ENCODE measurements at places on chromosomes 2 and 18.

GRCh38 chr2:880201-880970 lies 70.3 kb upstream of the SNTG2 start:
- DNase-seq: no peak

- no peak for DNase-seq
Measured at GRCh38 chr18:41993151-41993550, 38.1 kb downstream of the PIK3C3 start.

DNA sequence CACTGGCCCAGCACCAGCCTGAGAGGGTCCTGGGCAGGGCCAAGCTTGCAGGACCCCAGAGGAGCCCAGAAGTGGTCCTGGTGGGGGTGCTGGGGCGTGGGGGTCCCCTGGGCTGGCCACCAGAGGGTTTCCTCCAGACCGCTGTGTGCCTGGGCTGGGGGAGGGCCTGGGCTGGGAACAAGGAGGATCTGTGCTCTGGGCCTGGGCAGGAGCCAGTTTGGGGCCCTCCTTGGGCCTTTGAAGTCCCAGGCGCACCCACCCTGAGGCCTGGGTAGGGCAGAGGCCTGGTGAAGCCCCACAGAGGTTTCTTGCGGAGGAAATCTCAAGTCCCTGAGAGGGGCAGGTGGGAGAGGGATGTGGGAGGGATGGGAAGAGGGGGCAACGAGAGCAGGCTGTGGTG lies 63.4 kb upstream of the GPC1 start:
- no peak for DNase-seq

DNA sequence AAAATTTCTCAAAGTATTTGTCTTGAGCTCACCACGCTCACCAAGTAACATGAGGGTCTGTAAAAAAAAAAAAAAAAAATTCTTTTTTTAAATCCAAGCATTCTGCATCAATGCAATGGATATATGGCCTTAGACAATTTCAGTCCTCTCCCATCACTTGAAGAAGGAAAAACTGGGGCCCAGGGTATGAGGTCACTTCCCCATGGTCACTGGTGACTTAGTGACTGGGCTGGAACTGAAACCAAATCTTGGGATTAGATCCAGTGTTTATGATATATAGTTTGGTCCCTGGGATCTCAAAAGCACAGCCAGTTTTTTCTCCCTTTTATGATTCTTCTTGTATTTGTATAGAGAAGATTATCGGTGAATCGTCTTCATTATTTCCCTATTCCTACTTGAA lies 477.9 kb upstream of the TNP1 start:
- DNase-seq: peak; percentile 10

DNA sequence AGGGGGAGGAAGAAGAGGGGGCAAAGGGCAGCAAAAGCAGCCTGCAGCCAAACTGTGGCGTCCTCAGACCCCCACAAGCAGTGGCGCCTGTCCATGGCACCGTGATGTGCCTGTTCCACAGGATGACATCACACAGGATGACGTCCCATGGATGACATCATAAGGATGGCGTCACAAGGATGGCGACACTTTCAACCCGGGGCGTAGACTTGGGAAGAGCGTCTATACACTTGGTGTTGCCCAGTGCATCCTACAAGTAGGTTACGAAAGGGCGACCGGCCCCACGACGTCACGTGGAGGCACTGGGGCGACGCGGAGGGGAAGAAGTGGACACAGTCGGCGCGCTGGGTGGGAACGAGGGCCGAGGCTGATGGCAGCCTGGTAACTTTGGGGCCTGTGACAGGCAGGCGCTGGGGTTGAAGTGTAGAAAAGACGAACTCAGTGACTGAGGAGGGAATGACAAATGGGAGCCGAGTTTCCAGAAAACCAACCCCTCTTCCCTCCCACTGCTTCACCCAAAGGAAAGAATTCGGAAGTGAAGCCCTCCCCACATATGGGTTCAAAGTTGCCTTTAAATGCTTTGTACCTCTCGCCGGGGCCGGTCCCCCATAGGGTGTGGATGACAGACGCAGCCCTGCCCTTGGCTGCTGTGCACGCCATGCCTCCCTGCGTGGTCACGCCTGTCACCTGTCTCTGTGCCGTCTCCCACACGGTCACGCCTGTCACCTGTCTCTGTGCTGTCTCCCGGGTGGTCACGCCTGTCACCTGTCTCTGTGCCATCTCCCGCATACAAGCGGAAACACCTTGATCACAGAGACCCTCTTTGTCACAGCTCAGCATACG lies 13.4 kb upstream of the KCNG2 start:
- DNase-seq: no peak

GRCh38 chr2:64846177-64846576 lies 143.0 kb upstream of the SLC1A4 start:
- no peak for DNase-seq

GRCh38 chr2:235516257-235516656 lies 22.4 kb downstream of the AGAP1 start:
- no peak for DNase-seq

GRCh38 chr2:196939371-196939770 lies 12.9 kb upstream of the PGAP1 start:
- no peak for DNase-seq

DNA sequence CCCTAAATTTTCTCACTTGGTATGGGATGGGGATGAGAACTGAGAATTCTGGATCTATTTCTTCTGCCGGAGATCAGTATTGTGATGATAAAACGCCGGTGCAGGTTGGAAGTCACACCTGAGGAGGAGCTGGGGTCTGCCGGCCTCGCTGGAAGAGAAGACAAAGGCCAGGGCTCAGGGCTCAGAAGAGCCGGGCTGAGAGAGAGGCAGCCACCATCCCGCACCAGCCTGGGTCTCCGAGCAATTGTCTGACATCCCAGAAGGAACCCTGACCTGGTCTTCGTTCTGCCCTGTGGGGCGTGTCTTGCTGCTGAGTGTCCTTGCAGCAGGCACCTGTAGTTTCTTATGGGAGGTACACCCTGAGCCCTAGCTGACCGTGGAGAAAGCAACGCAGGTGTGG lies 31.4 kb upstream of the SALL3 start:
- no peak for DNase-seq

DNA sequence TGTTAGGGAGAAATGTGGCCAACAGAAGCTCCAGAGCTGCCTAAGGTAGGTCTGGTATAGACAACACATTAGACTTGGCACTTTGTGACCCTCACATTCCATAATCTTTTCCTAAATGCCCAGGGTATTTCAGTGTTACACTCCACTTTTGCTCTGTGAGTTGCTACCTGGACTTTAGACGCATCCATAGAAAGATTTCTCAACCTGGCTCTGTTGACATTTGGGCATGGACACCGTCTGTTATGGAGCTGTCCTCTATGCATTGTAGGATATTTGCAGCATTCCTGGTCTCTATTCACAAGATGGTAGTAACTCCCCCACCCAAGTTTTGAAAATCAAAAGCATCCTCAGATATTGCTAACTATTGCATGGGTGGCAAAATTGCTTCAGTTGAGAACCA lies 136.5 kb upstream of the NETO1 start:
- no peak for DNase-seq

- DNase-seq: peak; percentile 37
Measured at GRCh38 chr2:196617430-196617829, 22.1 kb upstream of the CCDC150 start.

DNA sequence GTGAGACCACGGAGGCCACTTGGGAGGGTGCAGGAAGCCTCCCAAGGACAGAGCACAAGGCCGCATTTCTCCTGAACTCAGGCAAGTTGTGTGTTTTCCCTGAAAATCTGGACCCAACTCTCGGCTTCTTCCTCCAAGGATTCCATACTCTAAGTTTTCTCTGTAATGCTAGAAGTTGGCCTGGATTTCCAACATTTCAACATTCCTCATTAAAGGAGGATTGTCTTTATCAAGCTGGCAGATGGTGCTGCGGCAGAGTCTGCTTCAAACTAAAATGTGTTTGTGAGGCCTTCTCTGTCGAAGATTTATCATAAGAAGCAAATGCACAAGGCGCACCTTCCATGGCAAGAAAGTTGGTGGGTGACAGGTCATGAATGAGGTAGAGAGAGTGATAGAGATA lies 94.4 kb upstream of the SATB2 start:
- DNase-seq: no peak

- DNase-seq: no peak
Measured at GRCh38 chr18:46538376-46538775, 118.6 kb downstream of the LOXHD1 start.

- DNase-seq: no peak
Measured at GRCh38 chr2:101766337-101766736, 68.8 kb downstream of the MAP4K4 start.

- no peak for DNase-seq
Measured at GRCh38 chr2:240435948-240436682, 652 bp downstream of the GPC1 start.

GRCh38 chr2:28991021-28991420 lies 9.9 kb downstream of the TOGARAM2 start:
- DNase-seq: no peak

- peak; percentile 26 for DNase-seq
Measured at GRCh38 chr2:128710729-128711128, 392.1 kb upstream of the HS6ST1 start.

- peak; percentile 56 for DNase-seq
Measured at GRCh38 chr2:180002198-180002770, 4.8 kb downstream of the CWC22 start.

DNA sequence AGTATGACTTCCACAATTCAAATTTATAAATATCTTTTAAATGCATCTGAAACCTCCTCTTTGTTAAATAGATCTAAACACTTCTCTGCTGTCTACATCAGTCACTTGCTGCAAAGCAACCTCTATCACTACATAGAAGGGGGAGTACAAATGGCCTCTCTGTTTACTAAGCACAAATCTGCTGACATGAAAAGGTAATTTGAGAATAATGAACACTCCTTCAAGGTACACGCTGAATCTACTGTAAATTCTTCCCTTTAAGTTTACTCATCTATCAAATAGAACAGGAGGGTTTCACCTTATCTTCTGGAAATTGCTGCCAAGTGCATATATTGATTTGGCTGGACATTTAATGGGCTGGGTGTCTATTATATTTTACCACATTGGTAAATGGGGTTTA lies 879.6 kb downstream of the SUCLG1 start:
- DNase-seq: no peak

DNA sequence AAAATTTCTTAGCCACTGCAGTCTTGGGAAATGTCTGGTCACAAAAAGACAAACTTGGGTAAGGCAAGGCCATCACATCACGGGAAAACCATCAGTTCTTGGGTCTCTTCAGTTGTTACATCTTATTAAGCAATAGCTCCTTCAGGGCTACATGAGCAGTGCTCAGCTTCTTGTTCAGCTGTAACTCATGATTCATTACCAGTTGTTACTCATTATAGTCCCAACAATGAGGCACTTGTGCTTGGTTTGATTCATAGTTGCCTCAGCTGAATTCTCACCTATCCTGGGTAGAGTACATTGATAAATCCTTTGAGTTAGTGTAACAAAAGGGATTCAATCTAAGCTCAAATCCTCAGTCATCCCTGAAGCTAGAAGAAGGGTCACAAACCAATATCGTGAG lies 102.4 kb upstream of the DCC start:
- no peak for DNase-seq

DNA sequence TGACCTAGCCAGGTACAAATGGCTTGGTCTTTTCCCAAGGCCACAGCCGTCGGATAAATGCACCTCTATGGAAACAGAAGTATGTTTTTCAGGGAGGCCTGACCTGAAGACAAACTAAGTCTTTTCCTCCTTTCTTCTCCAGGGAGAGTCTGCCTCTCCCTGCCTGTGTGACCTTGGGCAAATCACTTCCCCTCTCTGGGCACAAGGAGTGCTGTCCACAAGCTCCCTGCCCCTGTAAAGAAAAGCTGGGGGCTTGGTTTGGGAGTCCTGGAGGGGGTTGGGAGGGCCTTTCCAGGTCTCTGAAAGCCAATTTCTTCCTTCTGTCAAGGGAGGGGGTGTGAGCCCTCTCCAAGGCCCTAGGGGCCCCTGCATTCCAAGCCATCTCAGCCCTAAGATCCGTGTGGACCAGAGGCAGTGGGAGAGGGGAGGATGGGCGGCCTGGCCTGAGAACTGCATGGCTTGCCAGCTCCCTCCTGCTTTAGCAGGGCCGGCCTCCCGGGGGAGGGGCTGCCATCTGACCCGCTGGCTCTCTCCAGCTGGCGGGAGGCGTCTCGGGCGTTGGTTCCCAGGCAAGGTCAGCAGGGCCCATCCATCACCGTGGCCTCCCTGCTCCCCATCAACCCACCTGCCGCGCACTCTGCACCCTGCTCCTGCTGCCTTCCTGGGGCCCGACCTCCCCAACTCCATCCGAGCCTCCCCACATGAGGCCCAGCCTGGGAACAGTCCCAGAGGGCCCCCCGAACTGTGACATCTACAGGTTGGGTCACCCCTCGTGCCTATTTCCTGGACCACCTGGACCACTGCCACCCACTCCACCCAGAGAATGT lies 61.4 kb downstream of the SMAD7 start:
- no peak for DNase-seq

- DNase-seq: no peak
Measured at GRCh38 chr2:152867397-152867796, 149.0 kb downstream of the ARL6IP6 start.

GRCh38 chr2:201441409-201441808 lies 9.8 kb downstream of the TRAK2 start:
- no peak for DNase-seq

DNA sequence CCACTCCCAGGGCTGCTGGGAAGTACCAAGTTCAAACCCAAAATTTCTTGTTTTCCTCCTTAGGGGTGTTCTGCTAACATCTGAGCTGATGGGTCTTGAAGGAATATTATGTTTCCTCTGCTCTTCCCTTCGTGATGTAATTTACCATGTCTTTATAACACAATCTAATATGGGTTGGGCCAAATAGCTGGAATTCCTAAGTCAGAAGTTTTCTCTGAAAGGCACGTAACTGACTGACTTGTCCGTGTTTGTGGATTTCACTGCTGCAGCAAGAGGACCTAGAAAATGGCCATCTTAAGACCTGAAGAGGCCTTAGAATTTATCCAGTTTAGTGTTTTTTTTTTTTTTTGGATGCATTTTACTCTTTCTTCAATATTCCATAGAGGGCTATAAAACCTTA lies 256.7 kb downstream of the DCDC2C start:
- DNase-seq: no peak

GRCh38 chr18:52339891-52340371 lies at the start of gene DCC:
TSS of gene DCC (plus strand) at chr18:52340197. CDS start at chr18:52340788, 591 bp downstream.
- DNase-seq: peak; percentile 49

GRCh38 chr2:241200822-241201395 lies 12.4 kb downstream of the ANO7 start:
- DNase-seq: no peak

DNA sequence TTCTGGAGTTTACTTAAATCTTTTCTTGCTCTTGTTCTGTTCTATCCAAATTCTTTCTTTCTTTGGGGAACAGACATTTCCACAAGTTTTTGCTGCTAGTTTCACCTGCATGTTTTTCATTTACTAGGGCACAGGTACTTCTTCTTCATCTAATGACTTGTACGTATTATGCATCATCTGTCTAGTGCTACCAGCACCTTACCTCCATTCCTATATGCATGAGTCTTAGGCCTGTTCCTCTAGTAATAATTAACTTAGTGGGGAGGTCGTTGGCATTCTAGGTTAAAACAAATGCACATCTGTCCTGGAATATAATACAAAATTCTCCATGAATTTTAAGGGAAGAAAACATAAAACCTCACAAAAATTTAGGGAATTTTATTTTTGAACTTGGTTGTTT lies 164.5 kb upstream of the STON1 start:
- no peak for DNase-seq

GRCh38 chr2:9238591-9239326 lies 32.1 kb downstream of the ASAP2 start:
- DNase-seq: no peak

GRCh38 chr2:134366359-134366758 lies 112.5 kb downstream of the MGAT5 start:
- DNase-seq: no peak
